ENCODE measurements at places on chromosomes 4 and X.

DNA sequence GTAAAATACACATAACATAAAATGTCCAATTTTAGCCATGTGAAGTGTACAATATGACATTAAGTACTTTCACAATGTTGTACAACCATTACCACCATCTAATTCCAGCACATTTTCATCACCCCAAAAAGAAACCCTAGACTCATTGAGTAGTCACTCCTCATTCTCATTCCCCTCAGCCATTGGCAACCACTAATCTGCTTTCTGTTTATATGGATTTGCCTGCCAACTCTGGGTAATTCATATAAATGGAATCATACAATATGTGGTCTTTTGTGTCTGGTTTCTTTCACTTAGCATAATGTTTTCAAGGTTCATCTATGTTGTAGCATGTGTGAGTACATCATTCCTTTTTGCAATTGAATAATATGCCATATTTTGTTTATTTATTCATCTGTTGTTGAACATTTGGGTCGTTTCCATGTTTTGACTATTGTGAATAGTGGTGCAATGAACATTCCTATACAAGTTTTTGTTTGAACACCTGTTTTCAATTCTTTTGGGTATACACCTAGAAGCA is 43.0 kb downstream of the EIF2S3 start:
- DNase-seq, result no peak

- DNase-seq, result no peak
These were observed 35.8 kb downstream of the NAP1L3 start for GRCh38 chrX:93637591-93637990.

- DNase-seq, result no peak
These were observed 88.3 kb upstream of the GC start for GRCh38 chr4:71872221-71872620.

DNA sequence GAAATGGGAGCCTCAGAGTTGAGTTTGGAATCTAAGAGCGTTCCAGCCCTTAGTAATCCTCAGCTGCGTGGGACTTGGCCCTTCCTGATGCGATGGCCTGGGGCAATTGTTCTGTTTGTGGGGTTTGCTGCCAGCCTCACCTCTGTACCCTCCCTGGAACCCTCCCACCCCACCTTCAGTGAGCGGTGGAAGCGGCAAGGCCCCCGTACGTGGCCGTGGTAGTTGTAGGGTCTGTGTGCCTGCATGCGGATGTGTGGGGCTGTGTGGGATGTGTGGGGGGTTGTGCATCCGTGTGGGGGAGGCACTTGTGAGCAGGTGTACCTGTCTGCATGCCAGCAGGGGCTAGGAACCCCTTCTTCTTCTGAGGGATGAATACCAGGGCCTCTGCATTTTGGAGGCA is 65.4 kb upstream of the ADRA2C start:
- DNase-seq, result no peak

GRCh38 chr4:99991741-99992140 is 41.7 kb upstream of the H2AZ1 start:
- no peak for DNase-seq

GRCh38 chr4:186204103-186204559 is 12.8 kb downstream of the CYP4V2 start:
- no peak for DNase-seq

GRCh38 chrX:11481035-11481434 is 184.7 kb downstream of the ARHGAP6 start:
- DNase-seq, result no peak

GRCh38 chr4:142354041-142354440 is 492.1 kb downstream of the INPP4B start:
- no peak for DNase-seq

DNA sequence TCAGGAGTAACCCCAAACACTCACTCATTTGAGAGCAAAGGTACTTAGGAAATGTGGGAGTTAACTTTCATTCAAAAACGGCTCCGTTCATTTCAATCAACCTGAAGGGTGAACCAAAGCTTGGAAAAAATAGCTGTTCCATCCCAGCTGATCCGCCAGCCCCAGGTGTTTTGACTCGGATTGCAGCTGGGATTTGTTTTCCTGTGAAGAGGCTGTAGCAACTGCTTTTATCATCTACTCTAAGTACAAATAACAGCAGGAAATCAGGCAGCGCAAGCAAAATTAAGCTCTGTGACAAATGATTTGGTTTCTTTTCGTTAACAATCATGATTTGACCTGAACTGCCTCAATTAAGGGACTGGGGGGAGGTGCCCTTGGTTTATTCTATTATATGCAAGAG is 154.7 kb downstream of the BEND2 start:
- DNase-seq, result no peak

- no peak for DNase-seq
These were observed 20.7 kb downstream of the FRMPD3 start for GRCh38 chrX:107470198-107470597.

GRCh38 chrX:37817176-37817575 is 30.2 kb downstream of the DYNLT3 start:
- DNase-seq, result no peak

Data from MG63 (cell line).